ENCODE measurements at places on chromosomes 6 and 20.

GRCh38 chr6:14544666-14545065 is 427.1 kb downstream of the CD83 start:
- H3K4me1 ChIP-seq: no peaks in the 10 kb centered on the region
- DNase-seq: no peak
- no peak overlapping the region for H3K4me3 ChIP-seq
- H3K36me3 ChIP-seq: no peaks in the 10 kb centered on the region

DNA sequence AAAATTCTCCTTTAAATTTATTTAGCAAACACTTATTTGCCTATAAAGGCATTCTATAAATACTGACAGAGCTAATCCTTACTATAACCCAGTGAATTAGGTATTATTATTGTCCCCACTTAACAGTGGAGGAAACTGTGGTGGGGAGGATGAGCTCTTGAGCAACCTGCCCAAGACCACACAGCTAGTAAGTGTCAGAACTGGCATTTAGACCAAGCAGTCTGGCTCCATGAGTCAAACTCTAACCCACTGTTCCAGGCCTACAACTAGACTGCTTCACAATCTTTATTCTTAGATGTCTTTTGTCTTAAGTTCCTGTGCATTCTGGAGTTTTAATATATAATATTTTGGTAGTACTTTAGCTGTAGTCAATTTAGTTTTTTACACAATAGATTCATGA is 530.8 kb downstream of the BCKDHB start:
- DNase-seq: no peak
- H3K4me3 ChIP-seq: no peak overlapping the region
- H3K36me3 ChIP-seq: no peaks in the 10 kb centered on the region
- peaks cover 2% of the 10 kb centered on the region for H3K4me1 ChIP-seq

DNA sequence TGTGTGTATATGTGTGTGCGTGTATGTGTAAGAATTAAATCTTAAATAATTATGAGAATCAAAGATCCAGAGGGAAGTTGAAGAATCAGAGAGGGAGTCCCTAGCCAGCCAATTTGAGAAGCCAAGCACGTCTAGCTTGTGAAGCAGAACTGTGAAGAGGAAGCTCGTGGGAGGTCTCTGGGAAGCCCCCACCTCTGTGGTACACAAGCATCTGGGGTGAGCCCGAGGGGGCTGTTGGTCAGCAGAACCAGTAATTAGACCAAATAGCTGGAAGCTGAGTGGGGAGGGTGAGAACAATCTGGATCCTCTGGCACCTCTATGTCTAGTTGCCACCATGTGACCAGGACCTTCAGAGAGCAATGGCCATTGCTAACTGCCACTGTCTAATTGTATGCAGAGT is 310.0 kb upstream of the PRND start:
- H3K36me3 ChIP-seq: no peaks in the 10 kb centered on the region
- H3K27ac ChIP-seq: no peak overlapping the region
- no peak overlapping the region for H3K4me3 ChIP-seq
- H3K4me1 ChIP-seq: no peaks in the 10 kb centered on the region
- no peak for DNase-seq

GRCh38 chr6:36283608-36284007 is 13.7 kb downstream of the PNPLA1 start:
- no peak for DNase-seq
- H3K4me3 ChIP-seq: no peak overlapping the region
- H3K36me3 ChIP-seq: no peaks in the 10 kb centered on the region
- H3K27ac ChIP-seq: no peak overlapping the region
- H3K27me3 ChIP-seq: no peaks in the 10 kb centered on the region

GRCh38 chr6:90264561-90264960 is 32.1 kb downstream of the BACH2 start:
- H3K36me3 ChIP-seq: no peaks in the 10 kb centered on the region
- no peak for DNase-seq
